ENCODE measurements at places on chromosomes 7 and 10.

GRCh38 chr7:121873289-121874194 is 581 bp downstream of the PTPRZ1 start:
- no peak for DNase-seq

- no peak for DNase-seq
Observed at GRCh38 chr7:158488181-158488971, 99.2 kb downstream of the PTPRN2 start.

DNA sequence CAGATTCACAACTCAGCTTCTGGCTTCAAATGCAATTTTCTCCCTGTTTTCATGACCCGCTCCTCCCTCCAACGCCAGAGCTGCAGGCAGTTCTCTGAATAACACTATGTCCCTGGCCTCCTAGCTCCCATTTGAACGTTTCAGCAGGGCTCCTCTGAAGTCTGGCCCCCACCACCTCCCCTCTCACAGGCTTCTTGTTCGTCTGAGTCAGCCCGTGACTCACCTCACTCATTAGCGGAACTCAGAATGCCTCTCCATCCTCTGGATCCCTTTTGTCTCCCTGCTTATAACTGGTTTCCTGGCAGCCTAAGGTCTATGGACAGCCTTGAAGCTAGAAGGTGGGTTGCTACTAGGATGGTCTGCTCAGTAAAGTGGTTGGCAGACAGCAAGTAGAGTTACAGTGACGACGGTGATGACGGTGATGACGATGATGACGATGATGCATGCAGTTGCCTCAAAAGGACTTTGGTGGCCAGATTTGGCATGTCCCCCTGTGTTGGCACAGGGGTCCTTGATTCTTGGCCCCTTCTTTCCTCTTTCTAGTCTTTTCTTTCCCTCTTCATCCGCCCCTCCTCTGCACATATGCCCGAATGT is 83.3 kb upstream of the MKLN1 start:
- peak; percentile 64 for DNase-seq

GRCh38 chr7:8154272-8154671 is 107.7 kb downstream of the ICA1 start:
- no peak for DNase-seq

- DNase-seq = no peak
Observed at GRCh38 chr10:57867241-57867640, 400.5 kb downstream of the IPMK start.

- DNase-seq = no peak
Observed at GRCh38 chr7:100933734-100934133, 15.6 kb upstream of the MUC3A start.

DNA sequence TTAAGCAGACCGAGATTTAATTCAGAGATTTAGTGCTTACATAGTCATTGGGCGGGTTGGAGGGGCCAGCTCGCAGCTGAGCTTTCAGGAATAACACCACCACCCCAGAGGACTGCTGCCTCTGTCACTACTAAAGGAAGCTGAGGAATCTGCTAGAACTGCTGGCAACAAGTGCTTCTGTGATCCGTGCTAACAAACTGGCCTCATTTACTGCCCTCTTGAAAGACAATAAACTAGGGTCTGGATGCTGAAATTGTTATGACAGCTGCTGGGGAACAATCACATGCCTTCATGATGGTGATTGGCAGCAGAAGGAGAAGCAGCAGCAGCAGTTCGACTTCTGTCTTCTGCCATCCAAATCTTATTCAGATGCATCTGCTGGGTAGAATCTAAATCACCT is 285.5 kb upstream of the TAC1 start:
- no peak for DNase-seq

GRCh38 chr10:128926711-128927110 is 540.3 kb upstream of the MGMT start:
- no peak for DNase-seq

DNA sequence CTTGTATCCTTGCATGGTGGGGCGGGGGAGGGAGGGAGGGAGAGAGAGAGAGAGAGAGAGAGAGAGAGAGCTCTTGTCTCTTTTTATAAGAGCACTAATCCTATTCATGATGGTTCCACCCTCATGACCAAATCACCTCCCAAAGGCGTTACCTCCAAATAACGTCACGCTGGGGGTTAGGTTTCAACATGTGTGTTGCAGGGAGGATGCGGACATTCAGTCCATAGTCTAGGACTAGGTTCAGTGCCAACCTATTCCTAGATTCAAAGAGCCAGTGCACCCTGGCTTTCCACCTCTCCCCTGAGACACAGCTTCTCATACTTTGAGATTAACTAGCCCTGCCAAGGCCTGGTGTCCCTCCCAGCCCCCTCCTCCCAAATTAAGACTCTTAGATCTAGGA is 123.0 kb downstream of the GRK5 start:
- DNase-seq = no peak

DNA sequence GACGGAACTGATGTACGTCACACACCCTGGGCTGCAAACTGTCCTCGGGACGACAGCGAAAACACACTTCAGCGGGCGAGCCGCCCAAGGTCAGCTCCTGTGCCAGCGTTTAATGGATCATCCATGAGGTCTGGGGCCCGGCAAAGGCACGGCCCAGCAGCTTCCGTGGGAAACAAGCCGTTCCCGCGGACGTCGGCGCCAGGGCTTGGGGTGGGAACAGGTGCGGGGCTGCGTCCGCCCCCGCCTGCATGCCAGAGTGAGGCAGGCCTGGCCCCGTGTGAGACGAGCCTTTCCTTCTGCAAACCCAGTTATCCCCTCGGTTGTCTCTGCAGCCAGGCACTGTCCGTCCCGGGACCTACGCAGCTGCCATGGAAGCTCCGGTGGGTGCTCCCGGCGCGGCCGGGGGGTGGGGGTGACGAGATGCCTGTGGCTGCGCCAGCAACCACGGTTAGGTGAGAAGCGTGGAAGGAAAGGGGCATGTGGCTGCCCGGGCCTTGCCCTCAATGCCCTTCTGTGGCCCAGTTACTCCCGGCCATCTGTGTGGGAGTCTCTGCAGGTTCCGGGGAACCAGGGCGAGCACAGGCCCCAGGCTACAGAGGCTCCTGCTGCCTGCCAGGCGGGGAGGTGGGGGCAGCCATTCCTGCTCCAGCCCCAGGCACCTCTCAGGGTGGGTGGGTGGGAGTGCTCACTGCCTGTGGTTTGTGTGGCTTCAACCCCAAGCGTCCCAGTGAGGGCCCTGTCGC is 42.2 kb upstream of the PDGFA start:
- DNase-seq = peak; percentile 69

DNA sequence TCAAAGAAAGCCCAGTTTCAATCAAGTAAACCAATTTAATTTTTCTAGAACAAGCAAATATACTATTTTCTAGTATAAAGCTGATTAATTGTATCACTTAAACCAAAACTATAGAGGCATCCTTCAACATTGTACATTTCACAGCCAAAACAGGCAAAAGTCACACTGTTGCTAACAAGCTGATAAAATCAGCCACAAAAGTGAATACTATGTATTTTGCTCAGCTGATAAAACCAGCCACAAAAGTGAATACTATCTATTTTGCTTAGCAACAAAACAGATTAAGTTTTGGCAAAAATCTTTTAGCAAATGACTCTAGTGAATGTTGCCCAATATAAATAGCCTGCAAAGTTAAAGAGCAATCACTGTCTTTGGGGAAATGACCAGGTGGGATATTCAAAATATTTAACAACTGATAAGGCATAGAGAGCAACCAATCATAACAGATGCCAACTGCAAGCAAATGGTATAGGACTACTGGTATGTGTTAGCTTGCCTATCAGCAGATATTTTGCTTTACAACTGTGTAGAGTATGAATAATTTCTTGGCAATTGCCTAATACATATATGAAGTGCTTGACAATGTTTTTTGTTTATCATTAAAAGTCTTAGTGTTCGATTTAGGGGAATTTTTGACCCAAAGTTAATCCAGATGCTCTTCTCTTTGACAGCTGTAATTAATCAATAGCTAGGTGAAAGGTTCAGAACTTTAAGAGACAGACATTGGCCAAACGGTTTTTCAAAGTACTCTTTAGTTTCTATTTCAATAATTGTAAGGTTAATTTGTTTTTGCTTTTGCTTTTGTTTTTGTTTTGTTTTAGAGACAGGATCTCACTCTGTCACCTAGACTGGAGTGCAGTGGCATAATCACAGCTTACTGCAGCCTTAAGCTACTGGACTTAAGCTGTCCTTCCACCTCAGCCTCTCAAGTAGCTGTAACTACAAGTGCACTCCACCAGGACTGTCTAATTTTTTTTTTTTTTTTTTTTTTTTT is 44.4 kb upstream of the SP4 start:
- DNase-seq = no peak

GRCh38 chr7:157457355-157458253 is 120.8 kb downstream of the DNAJB6 start:
- DNase-seq = no peak

GRCh38 chr10:93876381-93876780 is 17.4 kb upstream of the SLC35G1 start:
- no peak for DNase-seq

DNA sequence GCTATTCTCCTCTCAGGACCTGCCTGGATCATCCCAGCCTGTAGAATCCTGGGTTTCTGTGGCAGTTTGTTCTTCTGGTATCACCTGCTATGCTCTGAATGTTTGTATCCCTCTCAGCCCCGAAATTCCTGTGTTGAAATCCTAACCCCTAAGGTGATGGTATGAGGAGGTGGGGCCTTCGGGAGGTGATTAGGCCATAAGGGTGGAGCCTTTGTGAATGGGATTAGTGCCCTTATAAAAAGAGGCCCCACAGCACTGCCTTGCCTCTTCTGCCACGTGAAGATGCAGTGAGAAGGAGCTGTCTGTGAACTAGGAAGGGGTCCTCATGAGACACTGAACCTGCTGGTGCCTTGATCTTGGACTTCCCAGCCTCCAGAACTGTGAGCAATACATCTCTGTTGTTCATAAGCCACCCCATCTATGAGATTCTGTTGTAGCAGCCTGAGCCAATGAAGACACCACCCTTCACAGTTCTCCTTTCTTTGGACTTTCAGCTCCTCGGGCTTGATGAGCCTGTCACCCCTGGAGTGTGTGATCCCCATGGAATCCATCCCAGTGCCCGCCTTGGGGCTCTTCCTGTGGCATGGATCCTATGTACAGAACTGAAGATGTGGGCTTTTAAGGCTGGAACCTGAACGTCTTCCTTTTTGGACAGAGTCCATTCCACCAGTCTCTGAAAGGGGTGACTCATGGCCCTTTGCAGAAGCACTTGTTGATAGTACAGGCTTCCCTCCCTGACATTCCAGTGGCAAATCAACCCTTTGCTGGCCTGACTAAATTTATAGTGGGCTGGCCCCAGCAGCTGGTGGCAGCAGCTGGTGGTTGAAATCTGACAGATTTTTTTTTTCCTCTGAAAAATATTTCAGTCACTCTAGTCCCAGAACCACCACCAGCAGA is 138.0 kb downstream of the TACC2 start:
- no peak for DNase-seq

- no peak for DNase-seq
Observed at GRCh38 chr7:10122551-10123100, 851.0 kb upstream of the PHF14 start.

- DNase-seq = no peak
Observed at GRCh38 chr10:86523348-86523747, 1.8 kb upstream of the WAPL start.

- no peak for DNase-seq
Observed at GRCh38 chr10:57955076-57955475, 312.6 kb downstream of the IPMK start.

- no peak for DNase-seq
Observed at GRCh38 chr10:129697463-129698247, 230.6 kb downstream of the MGMT start.

- DNase-seq = no peak
Observed at GRCh38 chr7:130069179-130069977, 956 bp upstream of the KLHDC10 start.

- no peak for DNase-seq
Observed at GRCh38 chr7:155482511-155483183, 24.7 kb downstream of the EN2 start.

GRCh38 chr10:51532044-51532443 is 167.4 kb downstream of the CSTF2T start:
- no peak for DNase-seq

DNA sequence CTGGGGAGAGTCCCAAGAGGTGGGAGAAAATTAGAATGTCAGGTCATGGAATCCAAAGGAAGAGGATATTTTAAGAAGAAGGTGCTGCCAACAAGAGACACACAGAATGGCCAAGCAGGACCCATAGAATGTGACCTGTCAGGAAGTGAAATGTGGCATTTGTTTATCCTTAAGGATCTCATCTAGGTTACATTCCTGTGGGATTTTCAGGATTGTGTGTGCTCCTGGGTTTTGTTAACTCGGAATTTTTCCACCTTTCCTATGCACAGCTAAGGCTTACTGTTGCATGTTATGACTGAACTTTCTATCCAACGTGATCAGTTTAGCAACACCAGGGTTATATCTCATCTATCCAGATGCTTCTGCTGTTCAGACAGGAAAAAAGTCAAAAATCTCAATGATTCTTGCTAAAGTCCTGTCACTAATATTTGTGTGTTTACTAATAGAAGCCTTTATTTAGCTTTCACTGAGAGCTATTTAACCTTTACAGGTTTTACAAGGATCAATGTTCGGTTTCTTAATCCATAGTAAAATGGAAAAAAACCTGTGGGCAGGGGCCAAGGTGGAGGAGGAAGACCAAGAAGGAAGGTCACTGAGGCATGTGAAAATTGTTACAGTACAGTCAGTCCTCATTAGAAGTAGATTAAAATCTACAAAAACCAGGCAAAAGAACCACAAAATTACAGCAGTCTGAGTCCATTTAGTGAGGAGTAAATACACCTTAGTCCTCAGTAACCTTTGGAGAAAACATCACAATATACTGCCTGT is 437.8 kb upstream of the NPVF start:
- no peak for DNase-seq

DNA sequence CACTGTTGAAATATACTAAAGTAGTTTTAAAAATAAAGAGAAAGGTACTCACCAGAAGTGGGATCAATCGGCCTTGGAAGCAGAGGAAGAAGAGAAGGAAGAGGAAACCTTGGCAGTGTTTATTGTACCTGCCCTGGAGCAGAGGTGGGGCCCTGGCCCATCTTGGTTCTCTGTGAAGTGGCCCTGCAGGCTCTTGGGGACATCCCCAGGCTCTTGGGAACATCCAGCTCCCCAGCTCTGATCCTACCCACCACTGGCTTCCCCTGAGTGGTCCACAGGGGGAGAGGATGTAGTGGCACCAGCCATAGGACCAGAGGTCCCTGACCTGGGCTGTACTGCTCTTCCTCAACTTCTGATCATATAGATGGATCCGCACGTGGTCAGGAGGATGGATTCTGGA is 22.3 kb upstream of the RET start:
- no peak for DNase-seq

DNA sequence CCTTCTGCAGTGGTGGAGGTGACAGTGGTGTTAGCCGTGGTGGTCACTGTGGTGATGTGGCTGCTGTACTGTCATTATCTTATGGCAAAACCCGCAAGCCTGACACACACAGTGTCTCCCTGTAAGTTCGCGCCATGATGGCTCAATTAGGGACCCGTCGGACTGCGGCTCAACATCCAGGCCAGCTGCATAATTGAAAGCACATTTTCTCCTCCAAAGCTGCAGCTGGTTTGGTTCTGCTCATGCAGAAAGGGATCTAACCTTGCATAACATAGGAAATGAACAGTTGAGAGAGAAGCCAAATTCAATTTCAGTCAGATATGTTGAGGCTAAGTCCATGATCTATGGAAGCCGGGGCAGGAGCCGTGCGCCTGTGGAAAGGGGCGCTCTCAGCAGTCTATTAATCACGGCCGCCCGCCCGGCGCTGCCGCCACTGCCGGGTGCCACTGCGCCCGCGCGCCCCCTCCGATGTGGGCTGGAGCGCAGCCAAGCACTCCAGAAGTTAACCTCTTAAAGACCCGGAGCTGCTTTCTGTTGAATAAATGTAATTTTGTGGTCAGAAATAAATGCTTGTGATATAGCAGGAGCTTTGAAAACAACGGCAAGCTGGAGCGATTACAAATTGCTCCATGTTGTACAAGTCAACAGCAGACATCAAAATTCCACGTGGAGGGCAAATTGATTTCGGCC is 227.7 kb downstream of the CUX1 start:
- no peak for DNase-seq

- no peak for DNase-seq
Observed at GRCh38 chr7:36736090-36736898, 12.0 kb upstream of the AOAH start.
